ENCODE measurements at places on chromosomes 5 and 9.

DNA sequence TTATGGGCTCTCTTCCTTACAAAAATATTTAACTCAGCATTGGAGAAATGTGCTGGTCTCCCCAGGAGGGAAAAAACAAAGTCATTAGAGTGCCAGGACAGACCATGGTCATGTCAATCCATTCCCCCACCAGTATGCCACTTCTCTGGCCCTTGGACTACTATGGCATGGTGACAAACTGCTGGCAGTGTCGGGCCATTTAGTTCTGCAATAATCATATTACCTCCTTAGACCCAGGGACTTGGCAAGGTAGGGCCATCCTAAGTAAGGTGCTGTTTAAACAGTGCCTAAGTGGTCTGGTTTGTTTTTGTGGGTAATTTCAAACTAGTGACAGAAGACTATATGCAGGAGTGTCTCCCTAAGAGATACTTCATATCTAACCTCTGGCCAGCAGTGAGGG is 177.8 kb upstream of the STK32A start:
- DNase-seq, result no peak

DNA sequence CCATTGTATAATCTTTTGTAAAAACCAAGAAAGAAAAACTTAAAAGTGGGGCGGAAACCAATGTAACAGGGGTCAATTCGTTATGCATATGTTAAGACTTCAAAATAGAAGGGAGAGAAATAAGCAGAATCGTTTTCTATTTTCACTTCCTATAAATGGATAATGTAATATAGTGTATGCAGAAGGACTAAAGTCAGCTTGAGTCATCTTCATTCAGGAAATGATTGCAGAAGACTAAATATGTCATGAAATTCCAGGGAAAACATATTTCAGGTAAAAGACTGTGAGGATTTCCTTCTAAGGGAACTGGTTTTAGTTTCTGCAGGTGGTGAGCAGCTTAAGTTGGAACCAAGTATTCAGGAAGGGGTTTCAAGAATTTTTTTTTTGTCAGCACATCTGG is 753.3 kb downstream of the IRX1 start:
- DNase-seq, result no peak

DNA sequence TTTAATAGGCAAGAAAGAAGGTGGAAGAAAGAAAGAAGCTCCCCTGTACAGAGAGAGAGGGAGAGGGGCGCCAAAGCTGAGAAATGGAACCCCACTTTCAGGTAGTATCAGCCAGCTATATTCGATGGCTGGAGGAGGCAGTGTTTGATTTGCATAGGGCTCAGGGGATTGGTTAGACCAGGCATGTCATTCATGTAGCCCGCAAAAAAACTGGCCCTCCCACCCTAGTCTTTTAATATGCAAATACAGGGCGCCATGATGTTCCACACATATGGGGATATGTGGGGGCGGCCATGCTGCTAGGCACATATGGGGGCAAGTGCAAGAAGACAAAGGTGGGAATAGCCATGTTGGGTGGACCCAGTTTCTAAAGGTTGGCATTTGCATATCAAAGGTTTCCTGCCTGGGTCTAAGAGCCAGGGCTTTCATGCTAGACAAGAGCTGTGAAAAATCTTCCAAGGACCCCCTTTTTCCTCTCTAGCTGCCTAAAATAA is 174.4 kb upstream of the ADRA1B start:
- no peak for DNase-seq

DNA sequence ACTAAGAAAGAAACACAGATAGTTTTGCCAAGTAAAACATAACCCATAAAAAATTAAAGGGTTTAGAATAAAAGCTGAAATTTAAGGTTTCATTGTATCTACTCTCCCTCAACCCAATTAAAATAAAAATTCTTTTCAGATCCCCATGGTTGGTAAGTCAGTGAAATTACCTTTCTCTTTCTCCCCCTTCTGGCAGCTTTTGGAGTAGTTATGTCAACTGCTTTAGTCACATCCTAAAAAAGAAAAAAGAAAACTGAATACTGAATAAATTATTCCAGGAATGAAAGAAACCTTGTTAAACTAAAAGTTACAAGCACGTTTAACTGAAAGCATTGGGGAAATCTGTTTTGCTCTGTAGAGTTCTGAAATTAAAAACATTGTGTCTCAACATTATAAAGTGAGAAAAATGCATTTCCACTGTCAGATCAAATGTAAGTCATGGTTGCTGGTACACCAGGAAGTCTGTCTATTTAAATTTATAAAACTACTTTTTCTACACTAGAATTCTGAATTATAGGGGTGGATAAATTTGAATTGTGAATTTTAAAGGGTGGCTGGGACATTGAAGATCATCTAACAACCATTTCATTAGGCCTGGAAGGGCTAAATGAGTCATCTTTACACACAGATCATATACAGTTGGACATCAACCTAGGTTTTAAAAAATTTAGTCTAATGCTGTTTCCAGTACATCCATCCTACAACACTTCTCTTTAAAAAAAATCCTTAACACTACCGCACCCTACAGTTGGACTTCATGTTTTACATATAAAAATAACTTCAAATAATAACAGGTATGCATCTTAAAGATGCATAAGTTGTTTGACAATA is 24.7 kb downstream of the PSIP1 start:
- DNase-seq, result no peak

DNA sequence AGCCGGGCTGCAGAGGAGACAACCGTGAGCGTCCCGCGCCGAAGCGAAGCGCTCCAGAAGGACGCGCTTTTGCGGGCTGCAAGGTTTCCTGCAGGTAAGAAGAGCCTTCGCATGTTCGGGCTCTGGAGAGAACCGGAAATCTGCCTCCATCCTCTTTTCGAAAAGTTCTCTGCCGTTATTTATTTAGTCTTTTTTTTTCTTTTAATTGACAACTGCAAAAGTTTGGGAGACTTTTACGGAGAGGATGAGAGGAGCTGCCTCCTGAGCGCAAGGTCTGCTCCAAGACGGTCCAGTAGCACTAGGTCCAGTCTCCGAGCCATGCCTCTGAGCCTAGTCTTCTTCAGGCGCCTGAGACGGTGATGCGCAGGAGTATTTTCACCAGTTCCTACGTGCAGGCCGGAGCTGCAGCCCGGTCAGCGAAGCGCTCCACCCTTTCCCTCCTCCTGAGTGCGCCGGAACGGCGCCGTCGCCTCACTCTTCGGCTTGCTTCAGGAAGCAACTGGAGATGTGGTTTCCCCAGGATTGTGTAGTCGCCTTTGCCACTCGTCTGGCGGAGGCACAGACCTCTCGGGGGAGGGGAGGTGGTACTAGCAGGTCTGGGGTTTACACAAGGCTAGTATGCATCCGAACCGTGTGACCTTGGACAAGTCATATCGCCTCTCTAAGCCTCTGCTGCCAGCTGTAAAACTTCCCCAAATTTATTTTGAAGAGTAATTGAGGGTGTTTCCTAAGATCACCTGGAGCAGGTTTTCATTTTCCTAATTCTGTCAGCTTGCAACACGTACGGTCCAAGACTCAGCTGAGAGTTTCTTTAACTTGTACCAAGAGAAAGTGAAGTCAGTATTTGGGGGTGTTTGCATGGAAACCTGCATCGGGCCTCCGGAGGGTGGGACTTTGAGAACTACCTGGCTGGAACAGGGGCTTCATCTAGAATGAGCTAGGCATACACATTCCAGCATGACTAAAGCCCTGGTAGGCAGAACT is 4.5 kb downstream of the POU4F3 start:
- DNase-seq, result no peak

- no peak for DNase-seq
Measured at GRCh38 chr5:82537687-82538306, 259.6 kb upstream of the RPS23 start.

GRCh38 chr9:129669141-129669718 is 3.8 kb downstream of the PRRX2 start:
- no peak for DNase-seq

GRCh38 chr9:27581826-27582225 is 8.5 kb upstream of the C9orf72 start:
- no peak for DNase-seq

DNA sequence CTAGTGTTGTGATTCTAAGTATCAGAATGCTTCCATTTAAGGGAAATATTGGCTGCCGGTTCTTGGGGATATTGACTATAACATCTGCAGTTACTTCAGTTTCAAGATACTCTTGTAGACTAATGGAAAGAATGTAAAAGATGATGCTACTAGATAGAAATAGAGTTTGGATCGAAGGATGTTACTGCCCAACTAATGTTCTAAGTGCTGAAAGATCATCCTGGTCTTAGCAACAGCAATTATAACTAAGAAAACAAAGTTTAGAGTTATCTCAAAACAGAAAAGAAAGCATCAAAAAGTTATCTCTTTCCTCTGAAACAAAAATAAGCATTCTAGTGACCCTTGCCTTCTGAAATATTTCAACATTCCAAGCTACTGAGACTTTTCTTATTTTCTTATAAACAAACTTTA is 49.9 kb downstream of the ITGA1 start:
- no peak for DNase-seq

DNA sequence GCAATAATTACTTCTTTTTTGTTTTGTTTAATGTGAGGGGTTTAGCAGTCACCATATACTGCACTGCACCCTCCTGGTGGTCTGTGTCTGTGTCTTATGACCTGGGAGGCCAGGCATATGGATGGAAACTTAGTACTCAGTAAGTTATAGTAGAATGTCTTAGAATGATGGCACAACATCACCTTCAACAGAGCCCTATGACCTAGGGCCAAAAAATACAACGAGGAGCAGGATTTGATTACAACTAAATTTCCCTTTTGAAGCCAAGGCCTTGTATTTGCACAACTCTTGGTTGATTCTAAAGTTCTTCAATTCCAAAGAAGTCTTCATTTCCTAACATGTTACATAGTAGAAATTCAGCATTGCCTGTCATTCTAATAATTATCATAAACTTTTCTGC is 422.1 kb upstream of the PIK3R1 start:
- no peak for DNase-seq

GRCh38 chr5:136090319-136090718 is 42.3 kb upstream of the SMAD5 start:
- no peak for DNase-seq

GRCh38 chr5:59354811-59355210 is 538.7 kb downstream of the PDE4D start:
- no peak for DNase-seq

DNA sequence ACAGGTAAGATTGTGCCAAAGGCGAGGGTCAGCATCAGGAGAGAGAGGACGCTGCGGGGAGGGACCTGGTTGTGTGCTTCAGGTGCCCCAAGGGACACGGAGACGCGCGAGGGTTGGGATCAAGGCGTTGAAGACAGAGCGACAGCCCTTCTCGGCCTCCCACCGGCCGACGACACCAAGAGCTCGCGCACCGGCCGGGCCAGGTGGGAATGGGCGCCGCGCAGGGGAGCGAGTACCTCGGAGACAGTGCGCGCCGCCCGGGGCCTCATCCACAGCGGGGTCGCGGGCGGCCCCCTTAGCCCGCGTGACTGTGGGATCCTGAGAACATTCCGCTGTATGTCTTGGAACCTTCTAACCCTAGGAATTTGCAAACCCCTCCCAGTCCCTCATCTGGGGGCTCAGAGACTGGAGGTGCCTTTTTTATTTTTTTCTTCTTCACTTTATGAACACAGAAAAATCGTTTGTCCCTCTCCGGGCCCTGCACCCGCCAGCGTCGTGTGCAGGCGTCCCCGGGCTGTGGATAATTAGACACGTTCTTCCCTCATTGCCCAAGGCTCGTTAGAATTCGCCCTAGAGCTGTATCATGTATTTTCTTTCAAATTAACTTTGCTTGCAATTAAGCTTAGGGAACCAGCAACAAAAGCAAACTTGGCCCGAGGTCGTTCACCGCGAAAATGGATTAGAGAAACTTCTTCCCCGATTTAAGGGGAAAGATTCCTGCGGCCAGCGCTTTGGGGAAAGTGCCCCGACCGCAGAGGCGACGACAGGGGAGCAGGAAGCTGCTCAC is 4.8 kb downstream of the FOXE1 start:
- DNase-seq, result no peak

GRCh38 chr9:99411479-99412115 is 189.5 kb downstream of the SEC61B start:
- DNase-seq, result peak; percentile 84

GRCh38 chr9:113482341-113482740 is 18.8 kb downstream of the RGS3 start:
- DNase-seq, result no peak

GRCh38 chr5:57405984-57406383 is 76.6 kb downstream of the ACTBL2 start:
- DNase-seq, result no peak

- DNase-seq, result no peak
Measured at GRCh38 chr9:3346549-3346948, 179.3 kb downstream of the RFX3 start.

- DNase-seq, result no peak
Measured at GRCh38 chr9:120156376-120156775, 423.6 kb downstream of the CDK5RAP2 start.

GRCh38 chr5:172283862-172284610 is 472 bp upstream of the UBTD2 start:
- no peak for DNase-seq

- no peak for DNase-seq
Measured at GRCh38 chr9:30329431-30329830, 2055.0 kb upstream of the ACO1 start.

GRCh38 chr9:116504893-116505480 is 182.1 kb upstream of the TRIM32 start:
- DNase-seq, result no peak

DNA sequence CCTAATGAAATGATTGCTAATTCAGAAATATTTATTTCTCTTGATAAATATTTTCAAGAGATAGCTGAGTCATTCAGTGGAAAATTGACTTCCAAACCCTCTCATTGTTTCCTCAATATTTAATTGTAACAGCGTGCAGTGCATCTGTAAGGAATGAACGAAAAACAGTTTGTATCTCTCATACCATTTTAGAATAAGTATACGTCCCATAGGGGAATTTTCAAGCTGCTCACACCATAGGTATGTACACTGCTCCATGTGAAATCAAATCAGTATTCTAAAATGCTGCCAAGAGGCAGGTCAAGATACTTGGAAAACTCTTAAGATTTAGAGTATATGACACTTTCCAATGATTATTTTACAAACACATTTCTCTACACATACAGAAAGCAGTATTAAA is 202.2 kb downstream of the ARL15 start:
- no peak for DNase-seq

DNA sequence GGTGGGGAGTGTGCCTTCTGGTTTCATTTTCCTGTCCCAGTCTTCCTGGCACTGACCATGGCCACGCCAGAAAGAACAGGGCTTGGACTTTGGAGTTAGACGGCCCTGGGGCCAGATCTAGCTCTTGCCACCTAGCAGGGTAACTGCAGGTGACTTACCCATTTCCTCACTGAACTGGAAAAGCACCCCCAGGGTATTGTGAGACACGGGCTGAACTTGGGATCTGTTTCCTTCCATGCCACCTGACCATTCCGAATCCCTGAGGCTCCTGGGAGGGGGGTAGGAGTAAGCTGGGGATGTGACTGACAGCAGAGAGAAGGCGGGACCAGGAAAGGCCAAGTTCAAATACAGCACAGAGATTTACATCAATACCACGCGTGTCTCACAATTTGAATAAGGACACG is 9.4 kb downstream of the HNRNPAB start:
- no peak for DNase-seq

GRCh38 chr9:13027879-13028278 is 251.6 kb downstream of the MPDZ start:
- DNase-seq, result no peak

DNA sequence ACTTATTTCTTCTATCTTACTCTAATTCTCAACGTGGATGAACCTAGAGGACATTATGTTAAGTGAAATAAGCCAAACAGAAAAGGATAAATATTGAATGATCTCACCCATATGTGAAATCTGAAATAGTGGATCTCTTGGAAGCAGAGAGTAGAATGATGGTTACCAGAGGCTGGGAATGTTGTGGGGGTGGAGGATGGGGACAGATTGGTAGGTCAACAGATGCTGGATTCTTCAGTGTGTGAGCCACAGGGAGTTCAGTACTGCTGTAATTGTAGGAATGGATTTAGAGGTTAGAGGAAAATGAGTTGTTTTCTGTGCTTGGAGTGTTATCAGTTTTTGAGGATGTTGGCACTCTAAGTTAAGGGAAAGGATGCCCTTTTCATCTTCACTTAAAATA is 190.6 kb downstream of the FBXL7 start:
- no peak for DNase-seq
